ENCODE measurements at places on chromosomes 11 and 22. TPM values are rescaled to one million over a fixed set of nuclear protein-coding genes. Genes with fewer than 3 reads are reported as not detected.

TRIM34 gene
- total RNA-seq = 19.2 TPM

PHETA2 gene
- 14.1 TPM for total RNA-seq

TREH gene
- total RNA-seq = not detected

RHOD gene
- 20.2 TPM for total RNA-seq

Data from smooth muscle cell of trachea (primary cell).